ENCODE measurements at places on chromosomes 7 and 10.

GRCh38 chr7:92987095-92987494, 130.7 kb downstream of the SAMD9 start:
- DNase-seq, result no peak

DNA sequence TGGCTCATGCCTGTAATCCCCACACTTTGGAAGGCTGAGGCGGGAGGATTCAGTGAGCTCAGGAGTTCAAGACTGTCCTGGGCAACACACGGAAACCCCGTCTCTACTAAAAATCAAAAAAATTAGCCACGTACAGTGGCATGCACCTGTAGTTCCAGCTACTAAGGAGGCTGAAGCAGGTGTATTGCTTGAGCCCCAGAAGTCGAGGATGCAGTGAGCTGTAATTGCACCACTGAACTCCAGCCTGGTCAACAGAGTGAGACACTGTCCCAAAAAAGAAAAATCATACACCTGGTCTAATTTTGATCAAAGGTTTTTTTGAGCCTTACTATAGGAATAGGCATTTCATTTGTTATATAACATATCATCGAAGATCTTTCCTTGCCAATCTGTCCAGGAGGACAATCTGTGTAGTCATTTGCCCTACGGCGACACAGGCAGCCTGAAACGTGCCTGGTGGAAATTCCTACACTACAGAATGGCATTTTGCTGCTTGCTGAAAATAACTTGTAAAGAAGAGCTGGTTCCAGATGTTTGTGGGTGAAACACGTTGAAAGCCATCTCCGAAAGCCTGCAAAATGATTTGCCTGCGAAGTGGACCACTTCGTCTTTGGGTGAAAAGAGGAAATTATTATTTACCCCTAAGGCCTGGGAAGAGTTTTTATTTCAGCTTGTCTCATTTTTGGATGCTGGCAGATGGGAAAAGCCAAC, 31.3 kb upstream of the GDI2 start:
- DNase-seq, result no peak

DNA sequence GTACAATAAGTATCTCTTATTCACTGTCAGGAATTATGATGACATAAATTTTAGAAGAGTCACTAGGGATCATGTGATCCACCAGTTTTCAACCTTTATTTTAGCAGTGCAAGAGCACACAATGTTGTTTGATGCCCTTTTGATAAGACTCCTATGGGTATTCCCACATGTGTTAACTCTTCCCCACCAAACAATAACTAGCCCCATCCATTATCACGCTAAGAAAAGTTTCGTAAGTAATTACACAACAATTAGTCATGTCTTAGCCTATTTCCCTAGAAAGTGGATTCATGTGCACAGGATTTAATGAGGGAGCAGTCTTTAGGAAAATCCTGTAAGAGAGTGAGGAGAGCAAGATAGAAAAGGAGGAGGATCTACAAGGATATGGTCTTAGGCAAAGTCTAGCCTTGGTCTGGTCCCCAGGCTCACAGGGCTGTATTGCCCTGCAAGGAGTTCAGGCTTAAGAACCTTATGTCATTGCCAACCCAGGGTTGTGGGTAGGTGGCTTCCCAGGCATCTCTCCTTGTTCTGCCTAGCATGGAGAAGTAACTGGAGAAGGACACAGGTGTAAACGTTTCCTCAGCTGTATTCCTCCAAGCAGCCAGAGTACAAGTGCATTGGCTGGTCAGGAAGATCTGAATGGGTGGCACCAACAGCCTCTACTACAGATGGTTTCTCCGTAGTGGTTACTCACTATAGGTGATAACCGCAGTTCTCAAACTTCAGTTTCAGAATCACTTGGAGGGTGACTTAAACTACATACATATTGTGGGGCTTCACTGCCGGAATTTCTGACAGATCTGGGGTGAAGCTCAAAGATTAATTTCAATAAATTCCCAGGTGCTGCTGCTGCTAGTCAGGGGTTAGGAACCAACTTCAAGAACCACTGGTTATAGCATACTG, 574.5 kb downstream of the SUGCT start:
- DNase-seq, result no peak

DNA sequence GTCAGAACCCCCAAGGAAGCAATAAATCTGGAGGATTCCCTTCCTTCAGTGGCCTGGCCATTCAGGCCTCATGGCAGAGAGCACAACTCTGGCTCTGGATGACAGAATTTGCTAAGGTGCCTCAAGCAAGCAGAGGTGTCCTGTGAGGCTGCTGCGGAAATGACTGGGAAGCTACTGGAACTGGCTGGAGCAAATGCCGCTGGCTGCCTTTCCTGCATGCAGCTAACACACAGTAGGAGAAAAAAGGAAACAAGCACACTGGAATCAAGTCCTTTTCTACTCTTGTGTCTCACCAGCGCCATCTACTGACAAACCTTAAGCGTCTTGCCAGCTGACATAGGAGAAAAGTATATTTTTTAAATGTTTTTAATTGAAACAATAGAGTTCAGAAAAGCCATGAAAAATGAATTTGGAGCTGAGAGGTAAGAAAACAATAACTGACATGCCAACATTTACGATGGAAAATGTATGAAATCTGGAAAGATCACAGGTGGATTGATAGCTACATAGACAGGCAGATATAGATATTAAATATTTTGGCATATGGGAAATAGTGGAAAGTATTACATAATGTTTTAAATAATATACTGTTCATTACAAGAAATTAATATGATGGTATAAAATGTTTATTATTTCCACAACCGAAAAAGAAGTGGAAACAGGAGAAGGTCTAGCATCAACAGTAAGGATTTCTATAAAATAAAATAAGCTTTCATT, 951.6 kb downstream of the ANKRD7 start:
- DNase-seq, result no peak

DNA sequence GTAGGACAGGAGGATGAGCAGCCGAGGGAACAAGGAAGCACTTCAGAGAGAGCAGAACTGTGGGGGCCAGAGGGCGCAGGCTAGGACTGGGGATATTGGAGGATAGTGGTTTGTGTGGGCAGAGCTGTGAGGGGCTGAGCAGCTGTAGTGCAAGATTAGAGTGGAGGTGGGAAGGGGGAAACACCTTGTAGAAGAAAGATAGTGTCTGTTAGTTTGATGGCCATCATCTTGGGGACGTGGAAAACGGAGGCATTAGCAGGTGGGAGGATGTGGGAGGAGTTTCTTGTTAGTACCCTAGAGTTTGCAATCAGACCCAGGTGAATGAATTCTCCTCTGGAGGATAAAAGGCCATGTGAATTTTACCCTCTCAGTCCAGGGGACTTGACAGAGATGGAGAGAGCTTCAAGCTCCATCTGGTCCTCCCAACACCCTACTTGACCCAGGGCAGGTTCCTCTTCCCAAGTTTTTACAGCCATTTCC, 34.0 kb downstream of the PRSS2 start:
- no peak for DNase-seq

Data from stimulated activated CD4-positive, alpha-beta T cell treated with anti-CD3 and anti-CD28 coated beads, Interleukin-15, amount 100 ng/mL, for 1 hour (primary cell).